ENCODE measurements at places on chromosomes 1 and 21.

GRCh38 chr1:111227851-111228747 is 586 bp downstream of the CHI3L2 start:
- DNase-seq, result peak; percentile 64

GRCh38 chr1:52186449-52186848 is 44.6 kb downstream of the ZFYVE9 start:
- DNase-seq, result no peak

GRCh38 chr1:20626524-20626923 is 6.7 kb upstream of the PINK1 start:
- no peak for DNase-seq

- no peak for DNase-seq
Measured at GRCh38 chr21:20943561-20943997, 54.6 kb upstream of the NCAM2 start.

DNA sequence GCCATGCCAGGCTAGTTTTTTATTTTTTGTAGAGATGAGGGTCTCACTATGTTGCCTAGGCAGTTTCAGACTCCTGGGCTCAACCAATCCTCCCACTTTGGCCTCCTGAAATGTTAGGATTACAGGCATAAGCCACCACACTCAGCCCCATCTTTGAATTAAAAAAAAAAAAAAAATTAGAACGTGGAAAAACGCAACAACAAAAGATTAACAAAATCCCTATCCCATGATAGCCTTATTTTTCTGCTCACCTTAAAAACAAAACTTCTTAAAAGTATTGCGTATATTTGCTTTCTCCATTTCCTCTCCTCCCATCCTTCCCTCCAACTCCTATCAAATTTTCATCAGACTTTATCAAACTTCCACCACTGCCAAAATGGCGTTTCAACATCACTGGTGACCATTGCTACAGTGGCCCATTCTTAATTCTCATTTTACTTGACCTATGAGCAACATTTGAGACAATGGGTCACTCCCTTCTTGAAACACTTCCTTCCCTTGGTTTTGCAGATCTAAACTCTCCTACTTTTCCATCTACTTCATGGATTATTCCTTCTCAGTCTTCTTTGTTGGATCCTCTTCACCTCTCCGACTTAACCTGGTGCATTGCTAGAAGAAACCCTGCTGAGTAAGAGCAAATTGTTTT is 579 bp upstream of the ZNF684 start:
- peak; percentile 32 for DNase-seq

- peak; percentile 31 for DNase-seq
Measured at GRCh38 chr1:164785841-164786534, 227.0 kb downstream of the PBX1 start.

DNA sequence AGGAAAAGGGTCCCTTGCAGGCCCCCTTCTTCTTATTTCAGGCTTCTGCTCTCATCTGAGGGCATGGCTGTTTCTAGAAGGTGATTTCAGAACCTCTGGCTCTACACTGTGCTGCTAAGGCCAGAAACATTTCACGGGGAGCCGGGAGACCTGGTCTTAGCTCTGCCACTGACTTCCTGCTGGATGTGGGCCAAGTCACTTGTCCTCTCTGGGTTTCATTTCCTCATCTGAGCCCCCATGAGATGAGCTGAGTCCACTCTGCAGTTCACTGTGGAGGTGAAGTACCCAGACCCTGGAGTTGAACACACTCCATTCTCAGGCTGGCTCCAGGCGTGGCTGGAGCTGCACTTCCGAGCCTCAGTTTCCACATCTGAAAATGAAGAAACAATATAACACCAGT is 2.1 kb downstream of the PADI1 start:
- DNase-seq, result no peak

GRCh38 chr1:32289256-32289655 is 2.6 kb upstream of the HDAC1 start:
- DNase-seq, result no peak

DNA sequence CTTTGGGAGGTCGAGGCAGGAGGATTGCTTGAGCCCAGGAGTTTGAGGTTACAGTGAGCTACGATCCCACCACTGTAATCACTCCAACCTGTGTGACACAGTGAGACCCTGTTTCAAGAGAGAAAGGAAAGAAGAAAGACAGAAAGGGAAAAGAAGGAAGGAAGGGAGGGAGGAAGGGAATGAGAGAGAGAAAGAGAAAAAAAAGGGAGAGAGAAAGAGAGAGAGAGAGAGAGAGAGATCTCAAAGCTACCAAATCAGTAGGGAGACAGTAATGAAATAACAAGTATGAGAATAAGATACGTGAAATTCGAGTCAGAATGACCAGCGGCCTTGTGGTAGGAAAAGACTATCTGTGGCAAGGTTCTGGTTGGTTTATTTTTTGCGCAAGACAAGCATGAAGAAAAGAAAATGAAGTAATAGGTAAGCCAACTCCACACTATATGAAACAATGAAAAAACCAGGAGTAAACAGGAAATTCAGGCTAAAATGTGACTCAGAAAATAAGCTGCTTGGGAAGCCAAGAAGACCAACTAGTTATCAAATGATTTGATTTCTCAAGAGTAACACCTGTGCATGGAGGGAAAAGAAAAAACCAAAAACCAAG is 8.9 kb downstream of the MTF1 start:
- peak; percentile 81 for DNase-seq

DNA sequence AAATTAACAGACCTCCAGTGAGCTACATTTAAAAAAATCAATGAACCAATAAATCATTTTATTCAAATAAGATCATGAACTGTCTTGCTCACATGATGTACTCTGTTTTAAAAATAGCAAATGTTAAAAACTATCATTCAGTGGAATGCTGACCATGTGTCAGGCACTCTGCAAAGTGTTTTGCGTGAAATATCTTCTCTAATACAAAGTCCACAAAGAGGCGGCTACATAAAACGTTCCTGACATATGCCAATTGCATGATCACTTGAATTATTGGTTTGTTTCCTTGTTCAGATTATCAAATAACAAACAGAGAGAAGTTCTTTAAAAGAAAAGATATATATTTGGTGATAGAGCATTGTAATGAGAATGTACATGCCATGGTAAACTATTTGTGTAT is 10.7 kb downstream of the FMO2 start:
- no peak for DNase-seq

DNA sequence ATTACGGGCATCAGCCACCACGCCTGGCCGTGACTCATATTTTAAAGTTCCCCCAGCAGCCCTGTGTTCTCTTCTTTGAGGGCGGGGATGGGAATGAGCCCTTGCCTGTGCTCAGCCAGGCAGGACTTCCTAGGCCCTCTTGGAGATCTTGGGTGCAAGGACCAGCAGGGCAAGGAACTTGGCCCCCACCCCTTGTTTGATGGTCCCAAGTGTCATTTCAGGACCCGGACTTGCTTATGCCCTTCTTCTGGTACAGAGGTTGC is 9.3 kb downstream of the RASSF5 start:
- DNase-seq, result no peak

- peak; percentile 8 for DNase-seq
Measured at GRCh38 chr1:111099289-111099688, 40.6 kb downstream of the DRAM2 start.

DNA sequence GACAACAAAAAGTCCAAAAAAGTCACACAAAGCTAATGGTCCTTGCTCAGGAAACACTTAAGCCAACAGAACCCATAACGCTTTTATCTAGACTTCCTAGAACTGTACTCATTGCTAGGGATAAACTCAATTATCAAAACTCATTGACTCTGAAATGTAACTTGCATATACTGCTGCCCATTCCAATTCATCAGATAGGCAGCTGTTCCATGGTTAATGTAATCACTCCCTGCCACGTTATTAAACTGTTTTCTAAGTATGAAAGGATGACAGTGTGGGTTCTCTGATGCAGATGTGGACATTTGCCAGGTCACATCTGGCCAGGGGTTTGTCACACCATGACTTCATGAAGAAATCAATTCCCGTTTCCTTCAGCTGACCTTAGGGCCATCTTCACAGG is 30.3 kb upstream of the DNAJC11 start:
- DNase-seq, result no peak

DNA sequence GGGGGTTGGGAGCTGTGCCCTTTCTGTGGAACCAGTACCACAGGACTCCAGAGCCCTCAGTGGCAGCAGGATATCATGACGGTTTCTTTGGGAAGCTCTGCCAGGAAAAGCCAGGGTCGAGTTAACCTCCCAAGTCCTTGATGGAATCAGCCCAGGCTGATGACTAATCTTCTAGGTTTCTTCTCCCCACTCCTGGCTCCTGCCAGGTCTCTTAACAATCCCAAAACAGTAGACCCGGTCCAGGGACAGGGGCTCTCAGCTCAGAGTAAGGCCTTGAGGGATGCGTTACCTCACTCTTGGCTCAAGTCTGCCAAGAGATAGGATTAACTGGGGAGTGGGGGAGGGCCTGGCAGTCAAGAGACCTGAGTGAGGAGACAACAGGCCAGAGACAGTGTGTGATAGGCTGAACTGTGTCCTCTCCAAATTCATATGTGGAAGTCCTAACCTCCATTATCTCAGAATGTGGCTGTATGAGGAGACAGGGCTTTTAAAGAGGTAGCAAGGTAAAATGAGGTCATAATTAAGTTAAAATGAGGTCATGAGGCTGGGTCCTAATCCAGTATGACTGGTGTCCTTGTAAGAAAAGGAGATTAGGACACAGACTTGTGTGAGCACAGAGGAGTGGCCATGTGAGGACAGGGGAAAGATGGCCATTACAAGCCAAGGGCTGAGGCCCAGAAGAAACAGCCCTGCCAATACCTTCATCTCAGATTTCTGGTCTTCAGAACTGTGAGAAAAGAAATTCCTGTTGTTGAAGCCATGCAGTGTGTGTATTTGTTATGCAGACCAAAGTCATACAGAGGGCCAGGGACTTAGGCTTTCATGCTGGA is 95.0 kb downstream of the BEND5 start:
- DNase-seq, result no peak

GRCh38 chr1:95850165-95850649 is 616.2 kb downstream of the RWDD3 start:
- no peak for DNase-seq

GRCh38 chr1:211258310-211258755 is 833 bp upstream of the RCOR3 start:
- DNase-seq, result peak; percentile 81

GRCh38 chr1:226589008-226589733 is 40.6 kb downstream of the STUM start:
- peak; percentile 89 for DNase-seq

- peak; percentile 17 for DNase-seq
Measured at GRCh38 chr21:25313829-25314228, 293.5 kb downstream of the MRPL39 start.

- DNase-seq, result no peak
Measured at GRCh38 chr1:225851805-225852204, 30.4 kb downstream of the TMEM63A start.

DNA sequence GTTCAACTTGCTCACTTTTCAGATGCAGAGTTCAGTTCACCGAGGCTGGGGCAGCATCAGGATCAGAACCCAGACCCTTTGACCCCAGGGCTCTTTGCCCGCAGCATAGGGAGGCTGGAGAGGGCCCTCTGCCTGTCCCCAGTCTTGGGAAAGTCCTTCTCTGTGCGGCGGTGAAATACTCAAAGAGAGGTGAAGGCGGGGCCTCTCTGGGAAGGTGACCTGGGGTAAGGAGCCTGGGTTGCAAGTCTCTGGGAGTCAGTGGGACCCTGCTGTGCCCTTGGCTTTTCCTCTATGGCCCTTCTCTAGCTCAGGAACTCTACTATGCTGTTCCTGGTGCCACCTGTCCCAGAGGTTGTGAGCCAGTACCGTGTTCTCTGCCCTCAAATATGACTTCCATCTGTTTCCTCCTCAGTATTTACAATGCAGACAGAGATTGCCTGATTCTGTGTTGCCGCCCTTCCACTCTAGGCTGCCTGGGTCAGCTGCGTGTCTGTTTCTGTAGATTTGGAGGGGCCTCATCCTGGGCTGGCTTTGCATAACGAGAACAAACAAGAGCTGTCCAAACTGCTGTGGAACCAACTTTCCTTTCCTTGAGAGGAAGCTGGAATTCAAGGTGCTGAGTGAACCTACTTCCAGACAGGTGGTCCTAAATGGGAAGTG is 18.7 kb upstream of the ZBTB21 start:
- DNase-seq, result no peak

- DNase-seq, result no peak
Measured at GRCh38 chr1:212402666-212403321, 11.9 kb downstream of the PACC1 start.

DNA sequence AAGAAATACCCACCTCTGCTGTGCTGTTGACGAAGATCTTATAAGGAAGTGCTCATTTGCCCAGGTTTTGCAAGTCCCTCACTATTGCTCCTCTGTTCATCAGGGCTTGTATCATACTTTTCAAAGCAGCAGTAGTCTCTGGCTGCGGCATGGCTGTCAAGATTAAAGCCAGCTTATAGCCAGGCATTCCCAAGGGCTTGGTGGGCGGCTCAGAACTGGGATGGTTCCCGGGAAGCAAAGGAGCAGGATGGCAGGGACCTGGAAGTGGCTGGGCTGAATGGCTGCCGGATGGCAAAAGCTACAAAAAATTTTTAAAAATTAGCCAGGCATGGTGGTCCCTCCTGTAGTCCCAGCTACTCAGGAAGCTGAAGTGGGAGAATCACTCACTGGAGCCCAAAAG is 16.7 kb upstream of the SH3BGRL3 start:
- no peak for DNase-seq

DNA sequence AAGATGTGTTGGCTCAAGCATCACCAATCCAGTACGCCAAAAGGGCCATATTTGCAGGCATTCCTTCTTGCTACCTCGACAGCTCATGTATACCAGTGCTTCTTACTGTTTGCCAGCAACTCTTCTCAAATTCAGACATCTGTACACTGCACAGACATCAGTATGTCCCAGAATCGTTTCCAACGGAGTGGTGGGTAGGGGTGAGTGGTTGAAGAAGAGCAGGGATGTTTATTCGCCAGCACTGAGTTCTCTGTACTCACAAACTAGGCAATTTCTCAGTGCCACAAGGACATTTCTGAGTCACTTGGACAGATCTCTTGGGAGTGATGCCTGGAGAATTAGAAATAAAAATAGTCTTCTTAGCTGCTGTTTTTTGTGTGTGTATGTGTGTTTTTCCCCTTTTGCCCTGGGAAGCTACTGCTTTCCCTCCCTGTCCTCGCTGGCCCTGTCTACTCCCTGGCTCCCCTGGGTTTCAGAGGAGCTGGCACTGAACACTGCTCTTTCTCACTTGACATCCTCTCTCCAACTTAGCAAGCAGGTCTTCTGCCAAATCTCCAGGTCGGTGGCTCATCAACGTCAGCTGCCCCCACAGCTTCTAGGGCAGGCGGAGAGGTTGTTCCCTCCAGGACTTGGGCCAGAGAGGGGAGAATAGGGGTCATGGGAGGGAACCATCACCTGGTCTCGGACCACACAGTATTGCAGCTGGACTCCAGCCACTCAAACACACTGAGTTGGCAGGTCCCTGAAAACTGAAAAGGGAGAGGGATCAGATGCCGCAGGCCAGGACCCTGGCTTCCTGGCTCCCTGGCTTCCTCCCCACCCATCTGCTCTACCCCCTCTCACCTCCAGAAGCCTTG is 90.5 kb downstream of the NMNAT2 start:
- peak; percentile 21 for DNase-seq

DNA sequence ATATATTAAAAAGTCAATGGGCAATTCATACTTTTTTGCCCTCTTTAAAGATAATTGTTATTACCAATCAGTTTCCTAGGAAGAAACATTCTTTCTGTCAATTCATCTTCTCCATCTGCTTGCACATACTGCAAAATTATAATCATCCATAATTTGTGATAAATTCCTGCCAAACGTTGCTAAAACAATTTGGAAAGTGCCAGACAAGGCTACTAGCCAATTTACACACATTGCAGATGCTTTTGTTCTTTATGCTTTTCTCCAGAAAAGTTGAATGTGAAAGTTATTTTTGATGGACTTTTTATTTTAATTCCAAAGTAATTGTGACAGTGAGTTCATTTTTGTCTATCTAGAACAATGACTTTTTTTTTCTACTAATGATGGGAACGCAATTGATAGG is 992.8 kb upstream of the ADGRL2 start:
- DNase-seq, result no peak

GRCh38 chr21:32712043-32712442 is 15.8 kb downstream of the SYNJ1 start:
- no peak for DNase-seq

All from amniotic epithelial cell (primary cell).